ENCODE measurements at places on chromosomes 4 and X.
A peak's percentile ranks its signal among the peaks of the same experiment; 100 is the strongest.

DNA sequence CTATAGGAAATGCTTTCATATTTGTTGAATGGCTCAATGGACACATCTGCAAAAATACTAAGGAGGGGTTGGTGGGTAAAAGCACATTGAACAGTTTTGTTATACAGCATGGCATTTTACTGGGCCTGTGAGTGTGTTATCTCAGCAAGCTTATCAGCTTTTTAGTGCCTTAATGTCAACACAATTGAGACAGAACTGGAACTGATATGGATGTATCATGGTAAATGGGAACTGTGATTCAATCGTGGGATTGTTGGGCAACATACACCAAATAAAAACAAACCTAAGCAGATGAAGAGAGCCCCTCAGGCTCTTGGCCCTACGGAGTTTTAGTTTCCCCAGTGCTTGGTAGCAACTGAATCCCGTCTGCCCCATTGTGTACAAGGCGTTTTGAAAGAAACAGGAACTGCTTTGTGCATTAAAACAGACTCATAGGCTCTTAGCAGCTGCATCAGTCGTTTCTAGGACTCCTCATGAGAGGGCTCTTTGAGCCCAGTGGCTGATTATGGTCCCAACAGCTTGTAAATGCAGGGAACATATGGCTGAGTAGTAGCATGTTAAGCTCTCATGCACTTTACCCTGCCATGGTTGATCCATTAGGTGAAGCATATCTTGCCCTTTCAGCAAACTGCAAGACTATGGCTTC is 7.3 kb downstream of the GPR119 start:
- DNase-seq, result no peak

DNA sequence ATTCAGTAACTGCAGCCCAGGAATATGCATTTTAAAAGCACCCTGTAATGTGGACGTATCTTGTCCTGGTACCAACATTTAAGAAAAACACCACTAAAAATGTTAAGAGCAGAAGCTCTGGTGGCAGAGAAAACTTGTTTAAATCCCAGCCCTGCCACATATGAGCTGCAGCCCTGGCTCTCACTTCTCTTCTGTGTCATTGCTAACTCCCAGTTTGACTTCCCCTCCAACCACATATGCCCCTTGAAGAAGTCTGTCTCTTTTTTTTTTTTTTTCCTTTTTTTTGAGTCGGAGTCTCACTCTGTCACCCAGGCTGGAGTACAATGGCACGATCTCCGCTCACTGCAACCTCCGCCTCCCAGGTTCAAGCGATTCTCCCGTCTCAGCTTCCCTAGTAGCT is 14.8 kb downstream of the LHFPL1 start:
- no peak for DNase-seq

DNA sequence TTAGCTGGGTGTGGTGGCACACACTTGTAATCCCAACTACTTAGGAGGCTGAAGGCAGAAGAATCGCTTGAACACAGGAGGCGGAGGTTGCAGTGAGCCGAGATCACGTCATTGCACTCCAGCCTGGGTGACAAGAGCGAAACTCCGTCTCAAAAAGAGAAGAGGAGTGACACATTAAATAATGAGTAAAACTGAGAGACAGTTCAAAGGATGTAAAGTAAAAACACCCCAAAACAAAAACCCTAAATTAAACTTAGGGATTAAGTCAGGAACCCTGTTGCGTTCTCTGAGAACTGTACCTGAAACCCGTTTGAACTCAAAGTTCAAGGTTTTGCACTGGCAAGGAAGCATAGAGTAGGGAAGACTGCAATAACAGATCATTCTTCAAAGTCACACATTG is 141.7 kb downstream of the BRWD3 start:
- DNase-seq, result no peak

GRCh38 chr4:145819101-145819852 is 119.3 kb downstream of the ZNF827 start:
- no peak for DNase-seq

DNA sequence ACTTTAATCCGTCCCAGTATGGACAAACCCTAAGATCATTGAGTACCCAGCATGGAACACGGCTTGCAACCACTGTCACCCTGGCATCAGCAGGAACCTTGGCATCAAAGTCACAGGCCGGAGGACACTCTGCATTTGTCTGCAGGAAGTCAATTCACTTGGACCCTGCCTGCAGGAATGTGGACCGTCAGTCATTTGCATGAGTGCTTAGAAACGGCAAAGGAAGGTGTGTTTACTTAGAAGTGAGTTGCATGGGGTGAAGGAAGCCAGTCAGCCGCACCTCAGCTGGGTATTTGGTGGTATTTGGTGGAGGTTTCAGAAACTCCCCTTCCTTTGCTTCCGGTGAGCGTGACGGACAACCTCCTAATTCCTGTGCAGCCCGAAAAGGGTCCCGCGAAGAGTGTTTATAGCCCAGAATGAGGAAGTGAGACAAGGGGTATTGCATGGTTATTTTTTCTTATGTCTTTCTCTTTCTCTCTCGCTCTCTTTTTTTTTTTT is 15.5 kb downstream of the P2RY8 start:
- DNase-seq, result peak; percentile 17

GRCh38 chr4:150217192-150217591 is 138.9 kb downstream of the DCLK2 start:
- no peak for DNase-seq

- no peak for DNase-seq
These were observed 24.0 kb downstream of the RPA4 start for GRCh38 chrX:96907516-96908272.

- no peak for DNase-seq
These were observed 32.4 kb upstream of the FHIP1A start for GRCh38 chr4:151376540-151376939.

- no peak for DNase-seq
These were observed 71.4 kb upstream of the DCAF12L2 start for GRCh38 chrX:126237524-126237923.

All from activated CD4-positive, alpha-beta T cell treated with anti-CD3 and anti-CD28 coated beads for 4 hours (primary cell).